ENCODE measurements at places on chromosomes 6 and 20.

DNA sequence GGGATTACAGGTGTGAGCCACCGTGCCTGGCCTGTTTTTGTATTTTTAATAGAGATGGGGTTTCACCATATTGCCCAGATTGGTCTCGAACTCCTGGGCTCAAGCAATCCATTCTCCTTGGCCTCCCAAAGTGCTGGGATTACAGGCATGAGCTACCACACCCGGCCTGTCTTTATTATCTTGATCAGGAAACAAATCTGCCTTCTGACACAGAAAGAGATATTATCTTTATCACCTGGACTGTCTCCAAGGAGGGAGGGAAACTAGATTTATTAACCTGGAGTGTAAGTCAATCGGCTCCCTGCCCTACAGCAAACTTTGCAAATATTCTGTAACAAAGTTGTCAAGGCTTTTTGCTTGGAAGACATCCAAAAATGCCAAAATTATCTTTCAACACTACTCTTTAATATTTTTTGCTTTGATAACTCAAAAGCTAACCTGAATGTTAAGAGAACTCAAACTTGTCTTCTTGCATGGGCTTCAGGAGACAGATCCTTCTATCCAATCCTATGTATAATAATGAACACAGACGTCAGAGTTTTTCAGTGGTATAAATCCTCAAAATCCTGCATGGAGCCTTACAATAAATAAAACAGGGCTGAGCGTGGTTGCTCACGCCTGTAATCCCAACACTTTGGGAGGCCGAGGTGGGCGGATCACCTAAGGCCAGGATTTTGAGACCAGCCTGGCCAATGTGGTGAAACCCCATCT lies 85.0 kb upstream of the LOC128125822 start:
- no peak for DNase-seq

GRCh38 chr20:22412977-22413868 lies 171.1 kb downstream of the FOXA2 start:
- no peak for DNase-seq

- no peak for DNase-seq
These were observed 204.3 kb downstream of the EPM2A start for GRCh38 chr6:145531032-145531431.

- no peak for DNase-seq
These were observed 46.9 kb upstream of the ENPP5 start for GRCh38 chr6:46217671-46218131.

- no peak for DNase-seq
These were observed 199.9 kb downstream of the CDH4 start for GRCh38 chr20:61451953-61452352.

Measured in kidney tubule cell (primary cell).